ENCODE measurements at places on chromosomes 7 and 10. TPM values are rescaled to one million over a fixed set of nuclear protein-coding genes. Genes with fewer than 3 reads are reported as not detected.

The TCAF1 gene
- 32.7 TPM for total RNA-seq

The HPSE2 gene
- not detected for total RNA-seq

The GDI2 gene
- 356 TPM for total RNA-seq

The LBX1 gene
- total RNA-seq, result not detected

The CYP3A4 gene
- not detected for total RNA-seq

The TACC2 gene
- 3.7 TPM for total RNA-seq

The C10orf105 gene
- not detected for total RNA-seq

The CYP26A1 gene
- 0.44 TPM for total RNA-seq

The GRM8 gene
- total RNA-seq, result not detected

The VSTM2A gene
- total RNA-seq, result not detected

The PNLIPRP3 gene
- not detected for total RNA-seq

The GRID2IP gene
- total RNA-seq, result under 0.01 TPM

The GLI3 gene
- total RNA-seq, result under 0.01 TPM

The CRHR2 gene
- total RNA-seq, result not detected

The WDR37 gene
- total RNA-seq, result 12.9 TPM

The AGBL3 gene
- total RNA-seq, result 0.44 TPM

The BEND7 gene
- 7.1 TPM for total RNA-seq

The SUN3 gene
- not detected for total RNA-seq

The C10orf67 gene
- total RNA-seq, result not detected

The SYT15 gene
- 0.79 TPM for total RNA-seq

The CTTNBP2 gene
- total RNA-seq, result not detected

The GARIN1A gene
- total RNA-seq, result 0.20 TPM

The LRIT2 gene
- not detected for total RNA-seq

The FFAR4 gene
- total RNA-seq, result not detected

The TBC1D12 gene
- 10.0 TPM for total RNA-seq

The FZD1 gene
- 2.2 TPM for total RNA-seq

The CLDN4 gene
- not detected for total RNA-seq

The TBRG4 gene
- 46.8 TPM for total RNA-seq

The GPER1 gene
- 1.1 TPM for total RNA-seq

The SLIT1 gene
- total RNA-seq, result not detected

The TEX36 gene
- total RNA-seq, result not detected

The MEOX2 gene
- total RNA-seq, result 0.40 TPM

The LEP gene
- total RNA-seq, result not detected

The MRPS24 gene
- total RNA-seq, result 49.6 TPM

The ASB15 gene
- total RNA-seq, result not detected

The NPTX2 gene
- 0.60 TPM for total RNA-seq

The DDIT4 gene
- total RNA-seq, result 178 TPM

The CFTR gene
- not detected for total RNA-seq

The KLF14 gene
- total RNA-seq, result not detected

The CRTAC1 gene
- total RNA-seq, result 2.2 TPM

The SNX8 gene
- 6.5 TPM for total RNA-seq

The POLL gene
- 5.0 TPM for total RNA-seq

The GARS1 gene
- total RNA-seq, result 75.0 TPM

The OGA gene
- total RNA-seq, result 43.8 TPM

The UTF1 gene
- total RNA-seq, result not detected

The DOCK4 gene
- 57.1 TPM for total RNA-seq

The BAMBI gene
- 3.0 TPM for total RNA-seq

The ADAM22 gene
- total RNA-seq, result 0.40 TPM

The EPHB6 gene
- under 0.01 TPM for total RNA-seq

The DRGX gene
- total RNA-seq, result not detected

The ZNF775 gene
- total RNA-seq, result 4.6 TPM
